ENCODE measurements at places on chromosomes 2 and 18. TPM values are rescaled to one million over a fixed set of nuclear protein-coding genes. Genes with fewer than 3 reads are reported as not detected.

Gene ARMC9
- total RNA-seq = 19.3 TPM

Gene TFCP2L1
- total RNA-seq = 0.60 TPM

Gene REG3A
- not detected for total RNA-seq

- no peak for DNase-seq
Measured at GRCh38 chr2:10345126-10345525, 42.4 kb downstream of the HPCAL1 start.

Gene ALK
- total RNA-seq = 4.8 TPM

DNA sequence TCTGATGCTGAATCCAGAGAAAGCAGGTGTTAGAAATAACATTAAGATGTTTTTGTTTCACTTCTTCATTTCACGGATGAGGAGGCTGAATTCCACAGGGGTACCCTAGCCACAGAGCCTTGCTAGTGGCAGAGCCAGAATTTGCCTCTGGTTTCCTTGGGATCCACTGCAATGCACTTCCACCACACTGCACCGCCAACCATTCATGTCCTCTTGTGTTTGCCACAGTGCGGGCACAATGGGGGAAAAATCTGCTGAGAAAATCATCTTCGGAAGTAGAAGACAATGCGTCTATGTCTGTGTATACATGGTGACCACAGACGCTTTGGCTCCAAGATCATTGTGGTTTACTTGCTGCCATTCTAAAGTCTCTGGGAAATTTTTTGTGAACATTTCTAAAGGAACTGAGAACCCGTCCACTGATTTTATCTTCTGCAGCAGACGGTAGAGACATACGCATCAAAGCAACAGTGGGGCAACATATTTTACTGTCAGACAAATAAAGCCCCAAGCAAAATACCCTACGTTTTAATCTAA is 14.9 kb downstream of the ICOS start:
- no peak for DNase-seq

- DNase-seq = no peak
Measured at GRCh38 chr2:157245846-157246764, 11.4 kb upstream of the GALNT5 start.

Gene SERPINB10
- total RNA-seq = not detected

GRCh38 chr2:242030858-242031257 is 161.3 kb downstream of the RTP5 start:
- no peak for DNase-seq

- no peak for DNase-seq
Measured at GRCh38 chr18:74994502-74995418, 214.2 kb downstream of the PTGR3 start.

- DNase-seq = no peak
Measured at GRCh38 chr2:40325116-40325515, 126.8 kb downstream of the SLC8A1 start.

Gene CCDC68
- total RNA-seq = 6.6 TPM

GRCh38 chr2:67625690-67626475 is 228.8 kb downstream of the ETAA1 start:
- DNase-seq = no peak

Gene TUBA3D
- not detected for total RNA-seq

- DNase-seq = no peak
Measured at GRCh38 chr18:45255197-45255890, 359.9 kb upstream of the SLC14A2 start.

- DNase-seq = no peak
Measured at GRCh38 chr2:52390651-52391050, 1358.7 kb upstream of the NRXN1 start.

Gene SLC19A3
- total RNA-seq = 52.1 TPM

Gene GNLY
- 0.63 TPM for total RNA-seq

DNA sequence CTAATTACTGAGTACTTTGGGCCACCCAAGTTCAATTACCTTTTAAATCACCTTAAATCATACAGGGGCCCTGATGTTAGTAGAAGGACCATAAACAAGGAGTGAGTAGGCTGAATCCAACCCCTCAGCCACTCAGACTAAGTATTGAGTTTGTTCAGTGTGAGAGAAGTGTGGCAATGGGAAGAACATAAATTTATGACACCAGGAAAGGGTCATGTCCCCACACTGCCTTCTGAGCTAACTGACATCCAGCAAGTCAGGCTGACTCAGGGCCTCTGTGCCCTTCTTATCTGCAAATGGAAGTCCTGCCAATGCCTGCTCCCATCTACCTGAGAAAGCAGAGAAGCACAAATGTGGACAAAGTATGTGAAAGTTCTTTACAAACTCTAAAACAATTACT is 12.9 kb downstream of the PLEKHM3 start:
- DNase-seq = no peak

- no peak for DNase-seq
Measured at GRCh38 chr2:58203018-58203417, 38.1 kb downstream of the FANCL start.

- DNase-seq = no peak
Measured at GRCh38 chr2:37555457-37555856, 116.0 kb downstream of the CDC42EP3 start.

GRCh38 chr2:240996161-240996833 is 2.1 kb upstream of the SNED1 start:
- DNase-seq = no peak

- DNase-seq = no peak
Measured at GRCh38 chr2:221999717-222000116, 299.1 kb downstream of the PAX3 start.

Gene POTEI
- not detected for total RNA-seq

DNA sequence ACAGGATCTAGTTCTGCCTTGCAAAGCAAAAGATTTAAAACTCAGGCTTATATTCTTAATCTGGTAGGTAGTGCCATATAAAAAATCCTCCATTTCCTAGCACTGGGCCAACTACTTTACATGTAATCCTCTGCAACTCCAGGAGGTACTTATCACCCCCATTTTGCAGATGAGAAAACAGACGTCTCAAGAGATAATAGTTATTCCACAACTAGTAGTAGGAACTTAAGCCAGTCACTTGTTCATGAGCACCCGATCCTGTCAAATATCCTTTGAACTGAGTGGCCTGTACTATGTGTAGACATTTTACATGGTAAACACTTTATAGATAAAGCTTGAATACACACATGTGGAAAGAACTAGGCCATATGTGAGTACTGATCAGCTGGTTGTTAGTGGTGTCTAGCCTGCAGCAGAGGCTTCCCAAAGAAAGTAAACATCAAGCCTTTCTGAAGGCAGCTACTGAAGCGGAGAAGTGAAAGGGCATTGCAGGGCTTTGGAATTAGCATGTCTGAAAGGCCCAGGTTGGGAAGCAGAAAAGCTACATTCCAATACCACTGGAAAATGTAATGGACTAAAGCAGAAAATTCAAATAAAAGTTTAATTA is 48.0 kb downstream of the NAB1 start:
- DNase-seq = no peak
